ENCODE measurements at places on chromosomes 4 and X.

GRCh38 chrX:122790376-122791095, 393.5 kb upstream of the GRIA3 start:
- no peaks in the 10 kb centered on the region for H3K36me3 ChIP-seq
- no peak for DNase-seq
- no peak overlapping the region for H3K4me3 ChIP-seq
- H3K27ac ChIP-seq, result no peak overlapping the region
- no peaks in the 10 kb centered on the region for H3K27me3 ChIP-seq
- H3K4me1 ChIP-seq, result no peaks in the 10 kb centered on the region

- DNase-seq, result no peak
- peaks cover 2% of the 10 kb centered on the region for H3K36me3 ChIP-seq
- no peak overlapping the region for H3K27ac ChIP-seq
- H3K27me3 ChIP-seq, result no peaks in the 10 kb centered on the region
These were observed 38.7 kb upstream of the THOC2 start for GRCh38 chrX:123771449-123772064.

DNA sequence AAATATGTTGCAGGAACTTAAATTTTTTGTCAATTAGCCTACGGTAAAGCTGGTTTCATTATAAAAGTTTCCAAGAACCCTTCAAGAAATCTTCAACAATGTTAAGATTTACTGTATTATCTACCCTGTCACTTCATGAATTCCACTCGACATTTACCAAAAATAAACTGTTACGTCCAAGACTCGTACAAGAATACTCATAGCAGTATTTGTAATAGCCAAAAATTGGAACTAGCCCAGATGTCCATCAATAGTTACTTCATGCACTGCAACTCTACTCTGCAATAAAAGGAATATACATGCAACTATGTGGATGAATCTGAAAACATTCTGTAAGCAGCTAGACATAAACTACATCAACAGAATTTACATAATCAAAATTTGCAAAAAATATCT, 13.4 kb downstream of the RBMX start:
- no peak overlapping the region for H3K4me3 ChIP-seq
- H3K27me3 ChIP-seq, result no peaks in the 10 kb centered on the region
- H3K27ac ChIP-seq, result no peak overlapping the region
- peaks cover 10% of the 10 kb centered on the region for H3K4me1 ChIP-seq
- H3K36me3 ChIP-seq, result peaks cover 71% of the 10 kb centered on the region
- DNase-seq, result no peak

- no peak overlapping the region for H3K27ac ChIP-seq
- no peaks in the 10 kb centered on the region for H3K4me1 ChIP-seq
- no peaks in the 10 kb centered on the region for H3K36me3 ChIP-seq
- H3K4me3 ChIP-seq, result no peak overlapping the region
- H3K27me3 ChIP-seq, result peaks cover 17% of the 10 kb centered on the region
- no peak for DNase-seq
These were observed 4.6 kb downstream of the CCKAR start for GRCh38 chr4:26485684-26486083.

- no peak overlapping the region for H3K27ac ChIP-seq
- no peaks in the 10 kb centered on the region for H3K4me1 ChIP-seq
- H3K27me3 ChIP-seq, result no peaks in the 10 kb centered on the region
- DNase-seq, result no peak
These were observed 171.4 kb downstream of the FRMPD4 start for GRCh38 chrX:12309744-12310076.

DNA sequence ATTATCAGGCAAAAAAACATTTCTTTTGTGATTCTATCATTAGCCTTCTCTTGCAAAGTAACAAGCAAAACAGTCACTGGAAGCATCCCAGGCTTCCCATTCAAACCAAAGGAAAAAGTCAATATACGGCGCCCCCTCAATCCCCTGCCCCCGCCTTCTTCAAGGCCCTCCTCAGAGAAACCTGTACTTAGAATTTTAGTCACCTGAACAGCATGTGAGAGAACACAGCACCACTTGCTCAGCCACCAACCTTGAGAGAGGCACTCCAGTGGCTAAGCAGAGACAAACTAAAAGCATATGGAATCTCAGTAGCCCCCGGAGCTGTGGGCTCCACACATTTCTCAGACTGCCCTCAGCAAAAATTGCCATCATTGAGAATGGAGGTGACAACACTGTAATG, 25.2 kb downstream of the LEF1 start:
- no peaks in the 10 kb centered on the region for H3K36me3 ChIP-seq
- no peak for DNase-seq
- no peak overlapping the region for H3K4me3 ChIP-seq
- peaks cover 11% of the 10 kb centered on the region for H3K27me3 ChIP-seq
- H3K27ac ChIP-seq, result no peak overlapping the region

GRCh38 chr4:106269711-106270110, 46.3 kb downstream of the TBCK start:
- no peaks in the 10 kb centered on the region for H3K27me3 ChIP-seq
- no peak overlapping the region for H3K27ac ChIP-seq
- no peaks in the 10 kb centered on the region for H3K36me3 ChIP-seq

DNA sequence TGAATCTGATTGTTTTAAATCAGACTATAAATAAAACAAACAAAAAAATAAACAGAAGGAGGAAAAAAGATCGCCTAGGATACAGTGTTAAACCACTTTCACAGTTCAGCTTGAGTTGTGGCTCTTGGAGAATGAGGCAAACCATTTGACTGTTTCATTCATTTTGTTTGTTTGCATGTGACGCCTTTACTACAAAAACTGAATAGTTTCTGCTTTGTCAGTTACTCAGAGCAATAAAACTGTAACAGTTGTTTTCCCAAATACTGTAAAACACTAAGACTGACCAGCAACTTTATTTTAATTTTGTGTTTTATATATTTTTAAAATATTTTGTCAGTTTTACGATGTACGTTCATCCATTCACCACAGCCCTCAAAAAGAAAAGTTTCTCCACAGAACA, 214.5 kb downstream of the FBXW7 start:
- H3K27ac ChIP-seq, result peak overlapping the region; percentile 38
- DNase-seq, result no peak
- no peaks in the 10 kb centered on the region for H3K27me3 ChIP-seq
- H3K4me1 ChIP-seq, result no peaks in the 10 kb centered on the region

DNA sequence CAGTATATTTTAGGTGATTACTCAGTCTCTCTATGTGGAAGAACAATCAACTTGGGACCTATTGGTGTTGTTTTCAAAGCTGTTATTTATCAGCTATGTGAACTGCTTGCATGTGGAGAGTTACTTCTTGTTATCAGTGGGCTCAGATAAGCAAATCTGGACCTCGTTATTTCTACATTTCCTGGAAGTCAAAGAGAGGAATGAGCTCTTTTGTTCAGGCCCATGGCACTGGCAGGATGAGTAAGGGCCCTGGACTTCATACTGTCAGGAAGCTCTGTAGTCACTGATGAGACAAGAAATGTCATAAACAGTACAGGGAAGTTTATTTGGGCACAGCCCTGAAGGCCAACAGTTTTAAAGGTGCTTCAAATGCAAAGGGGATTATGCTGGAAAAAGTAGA, 760.6 kb upstream of the EPHA5 start:
- no peaks in the 10 kb centered on the region for H3K4me1 ChIP-seq
- H3K27me3 ChIP-seq, result no peaks in the 10 kb centered on the region
- no peak overlapping the region for H3K27ac ChIP-seq
- H3K36me3 ChIP-seq, result no peaks in the 10 kb centered on the region
- H3K4me3 ChIP-seq, result no peak overlapping the region

- H3K4me3 ChIP-seq, result no peak overlapping the region
- H3K27ac ChIP-seq, result no peak overlapping the region
- no peaks in the 10 kb centered on the region for H3K27me3 ChIP-seq
- DNase-seq, result no peak
- H3K4me1 ChIP-seq, result no peaks in the 10 kb centered on the region
These were observed 263.4 kb downstream of the ADAMTS3 start for GRCh38 chr4:72305620-72306019.

- no peaks in the 10 kb centered on the region for H3K36me3 ChIP-seq
- H3K27me3 ChIP-seq, result no peaks in the 10 kb centered on the region
These were observed 411.7 kb downstream of the ARHGAP24 start for GRCh38 chr4:85886665-85887064.

- H3K4me1 ChIP-seq, result peaks cover 41% of the 10 kb centered on the region
- no peak for DNase-seq
- H3K4me3 ChIP-seq, result no peak overlapping the region
- peaks cover 45% of the 10 kb centered on the region for H3K36me3 ChIP-seq
- H3K27me3 ChIP-seq, result no peaks in the 10 kb centered on the region
These were observed 115.8 kb downstream of the AFF1 start for GRCh38 chr4:87050596-87050995.

DNA sequence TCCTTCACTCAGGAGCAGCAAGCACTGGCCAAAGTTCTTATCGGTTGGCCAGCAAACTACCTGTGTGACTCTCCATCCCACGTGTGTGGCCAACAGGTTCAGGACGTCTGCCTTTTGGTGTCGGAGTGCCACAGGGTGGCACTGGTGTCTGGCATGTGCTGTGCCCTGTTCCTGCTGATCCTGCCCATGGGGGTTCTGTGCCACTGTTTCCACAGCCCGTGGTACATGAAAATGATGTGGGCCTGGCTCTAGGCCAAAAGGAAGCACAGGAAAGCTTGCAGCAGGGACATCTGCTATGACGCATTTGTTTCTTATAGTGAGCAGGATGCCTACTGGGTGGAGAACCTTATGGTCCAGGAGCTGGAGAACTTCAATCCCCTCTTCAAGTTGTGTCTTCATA, 4.6 kb upstream of the TLR2 start:
- no peak overlapping the region for H3K27ac ChIP-seq
- H3K36me3 ChIP-seq, result no peaks in the 10 kb centered on the region
- H3K4me3 ChIP-seq, result no peak overlapping the region
- H3K27me3 ChIP-seq, result peaks cover 52% of the 10 kb centered on the region

DNA sequence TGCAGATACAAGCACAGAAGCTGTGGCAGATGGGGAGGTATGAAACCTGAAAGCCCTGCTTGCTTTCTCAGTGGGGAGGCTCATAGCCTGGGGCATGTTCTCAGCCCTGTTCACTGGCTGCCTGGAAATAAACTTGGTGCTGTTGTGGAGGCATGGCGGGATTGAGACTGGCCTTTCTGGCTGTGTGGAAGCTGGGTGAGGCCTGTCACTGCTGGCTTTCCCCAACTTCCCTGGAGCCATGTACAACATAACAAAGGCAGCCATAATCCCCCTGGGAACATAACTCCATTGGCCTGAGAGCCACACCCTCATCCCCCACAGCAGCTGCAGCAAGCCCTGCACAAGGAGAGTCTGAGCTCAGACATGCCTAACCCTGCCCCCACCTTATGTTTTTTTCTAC, 237.7 kb upstream of the TLL1 start:
- no peak overlapping the region for H3K27ac ChIP-seq
- H3K4me1 ChIP-seq, result no peaks in the 10 kb centered on the region

- H3K4me3 ChIP-seq, result no peak overlapping the region
- H3K27me3 ChIP-seq, result no peaks in the 10 kb centered on the region
- no peaks in the 10 kb centered on the region for H3K36me3 ChIP-seq
- DNase-seq, result no peak
- no peaks in the 10 kb centered on the region for H3K4me1 ChIP-seq
These were observed 36.7 kb upstream of the GABRQ start for GRCh38 chrX:152600853-152601633.
